Stimulated activated naive CD4-positive, alpha-beta T cell treated with Interleukin-2 at 50 U/mL for 16 hours (primary cell): ENCODE measurements at places on chromosomes 3 and 15.

DNA sequence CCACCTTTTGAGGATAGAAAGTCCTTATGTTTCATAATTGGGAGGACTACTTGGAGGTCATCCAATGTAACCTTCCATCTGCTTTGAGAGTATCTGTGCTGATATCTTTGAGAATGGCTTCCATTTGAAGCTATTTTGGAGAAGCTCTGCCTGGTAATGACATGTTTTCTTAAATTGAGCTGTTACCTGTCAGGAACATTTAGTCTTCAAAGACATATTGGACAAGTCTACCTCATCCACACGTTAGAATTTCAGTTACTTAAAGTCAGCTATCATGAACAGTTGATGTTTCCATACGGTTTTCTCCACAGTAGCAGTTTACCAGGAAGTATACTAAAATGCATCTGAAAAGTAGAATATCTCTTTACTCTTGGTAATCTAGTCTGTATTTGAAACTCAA, 318.5 kb downstream of the EDEM1 start:
- DNase-seq = no peak

DNA sequence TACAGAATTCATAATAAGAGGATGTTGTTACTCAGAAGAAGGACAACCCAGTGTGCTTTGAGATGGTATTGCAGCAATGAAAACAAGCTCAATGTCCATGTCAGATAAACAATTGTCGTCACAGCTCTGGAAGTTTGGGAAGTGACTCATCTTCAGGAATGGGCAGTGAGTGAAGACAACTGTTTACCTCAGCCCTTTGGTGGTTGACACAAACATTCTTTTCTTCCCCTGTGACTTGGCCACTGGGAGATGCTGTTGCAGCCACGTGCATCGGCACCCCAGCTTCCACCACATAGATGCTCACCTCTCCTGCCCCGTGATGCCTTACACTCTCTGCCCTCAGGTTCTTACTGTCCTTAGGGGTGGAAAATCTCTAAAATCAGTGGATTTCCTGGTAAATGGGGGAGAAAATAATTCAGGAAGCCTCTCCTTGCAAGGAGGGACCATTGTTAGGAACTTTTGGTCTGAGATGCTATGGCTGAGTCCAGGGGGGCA, 114.1 kb upstream of the GALNT15 start:
- no peak for DNase-seq

- DNase-seq = no peak
These were observed 6.7 kb downstream of the PLIN1 start for GRCh38 chr15:89672221-89673164.

- DNase-seq = no peak
These were observed 16.0 kb upstream of the MYO1E start for GRCh38 chr15:59388670-59389069.

DNA sequence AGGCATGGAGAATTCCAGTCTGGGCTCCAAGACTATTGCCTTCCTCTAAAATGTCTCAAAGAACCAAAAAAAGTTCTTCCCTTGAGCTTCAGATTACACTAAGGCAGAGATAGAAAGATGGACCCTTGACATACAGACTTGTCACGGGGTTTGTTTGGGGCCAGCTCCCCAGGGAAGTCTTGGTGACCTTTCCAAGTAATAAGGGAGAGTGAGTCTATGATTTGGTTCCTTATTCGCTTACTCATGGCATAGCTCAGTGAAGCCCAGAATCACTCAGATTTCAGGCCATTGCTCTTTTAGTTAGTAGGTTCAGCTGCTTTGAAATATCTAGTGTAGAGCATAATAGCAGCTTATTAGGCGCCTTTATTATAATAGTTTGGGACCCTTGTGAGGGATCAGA, 90.3 kb downstream of the PLCL2 start:
- DNase-seq = no peak

DNA sequence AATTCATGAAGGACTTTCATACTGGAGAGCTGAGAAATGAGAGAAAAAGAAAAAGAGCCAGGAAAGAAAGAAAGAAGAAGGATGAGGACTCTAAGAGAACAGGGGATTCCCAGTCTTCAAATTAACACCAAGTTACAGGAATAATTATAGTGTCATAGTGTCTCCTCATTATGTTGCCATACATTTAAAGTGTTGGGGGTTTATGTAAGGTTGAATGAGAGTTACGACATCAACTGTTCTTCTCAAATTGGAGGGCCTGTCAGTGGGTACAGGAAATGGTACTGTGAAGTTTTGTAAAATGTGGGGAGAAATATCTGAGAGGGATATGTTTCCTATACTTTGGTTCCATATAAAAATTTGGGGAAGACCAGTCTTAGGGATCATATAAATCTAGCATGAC, 12.3 kb upstream of the CD200 start:
- DNase-seq = no peak

DNA sequence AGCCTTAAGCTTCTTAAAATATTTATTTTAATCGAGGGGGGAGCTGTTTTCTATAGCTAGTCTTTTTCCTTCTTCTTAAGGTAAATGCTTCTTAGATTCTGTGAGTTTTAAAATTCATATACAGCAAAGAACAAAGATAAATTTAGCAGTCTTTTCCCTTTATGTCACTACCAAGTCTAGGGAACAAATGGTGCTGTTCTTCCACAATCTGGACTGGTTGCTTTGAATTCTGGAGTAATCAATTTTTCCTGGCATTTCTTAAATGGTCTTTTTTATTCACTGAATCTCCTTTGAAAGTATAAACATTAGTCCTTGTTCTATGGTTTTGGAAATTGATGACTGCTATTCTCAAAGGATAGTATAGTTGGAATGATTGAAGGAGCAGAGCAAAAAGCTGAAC, 82.8 kb downstream of the CHL1 start:
- DNase-seq = no peak

GRCh38 chr3:51962854-51963530, 4.3 kb downstream of the PCBP4 start:
- no peak for DNase-seq

- no peak for DNase-seq
These were observed 21.8 kb upstream of the MUSTN1 start for GRCh38 chr3:52856666-52857065.

GRCh38 chr3:63900459-63900858, 11.7 kb downstream of the SCAANT1 start:
- no peak for DNase-seq

DNA sequence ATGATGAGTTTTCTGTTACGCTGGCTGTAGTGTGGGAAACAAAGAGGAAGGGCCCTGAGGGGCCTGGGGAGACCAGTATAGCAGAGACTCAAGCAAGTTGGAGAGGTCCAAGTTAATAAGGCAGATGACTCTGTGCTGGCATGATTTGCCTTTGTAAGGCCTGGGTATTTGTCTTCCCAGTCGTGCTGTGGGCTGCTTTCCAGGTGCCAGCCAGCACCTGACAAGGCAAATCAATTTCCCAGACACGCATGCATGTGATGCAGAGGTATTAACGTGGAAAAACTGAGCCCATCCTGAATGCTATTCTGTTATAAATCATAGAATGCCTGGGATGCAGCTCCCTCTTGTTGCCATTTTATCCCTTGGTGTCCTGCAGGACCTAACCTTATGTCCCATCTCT, 175.6 kb downstream of the MFSD1 start:
- no peak for DNase-seq

DNA sequence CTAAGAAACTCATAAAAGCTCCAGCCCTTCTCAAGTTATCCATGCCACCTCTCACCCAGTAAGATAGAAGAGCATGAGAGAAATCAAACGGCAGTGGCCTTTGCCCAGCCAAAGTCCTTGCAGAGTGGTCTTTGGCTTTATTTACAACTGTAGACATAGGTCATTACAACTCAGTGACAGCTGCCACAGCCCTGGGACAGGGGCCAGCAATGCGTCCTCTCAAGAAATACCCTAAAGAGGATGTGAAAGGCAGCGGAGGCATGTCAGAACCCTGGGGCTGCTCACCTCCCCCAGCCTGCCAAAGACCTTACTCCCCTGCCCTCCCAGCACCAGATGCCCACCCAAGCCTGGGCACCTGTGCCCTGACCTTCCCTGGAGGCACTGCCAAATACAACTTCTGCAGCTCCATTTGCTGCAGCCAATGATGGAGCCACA, 6.3 kb downstream of the ACAA1 start:
- DNase-seq = no peak
